Activated CD4-positive, alpha-beta T cell treated with anti-CD3 and anti-CD28 coated beads, Interleukin-2, amount 10 ng/mL, durations not matched to agents 24 days and 14 days (primary cell): ENCODE measurements at places on chromosomes 4 and X. TPM values are rescaled to one million over a fixed set of nuclear protein-coding genes. Genes with fewer than 3 reads are reported as not detected.

DNA sequence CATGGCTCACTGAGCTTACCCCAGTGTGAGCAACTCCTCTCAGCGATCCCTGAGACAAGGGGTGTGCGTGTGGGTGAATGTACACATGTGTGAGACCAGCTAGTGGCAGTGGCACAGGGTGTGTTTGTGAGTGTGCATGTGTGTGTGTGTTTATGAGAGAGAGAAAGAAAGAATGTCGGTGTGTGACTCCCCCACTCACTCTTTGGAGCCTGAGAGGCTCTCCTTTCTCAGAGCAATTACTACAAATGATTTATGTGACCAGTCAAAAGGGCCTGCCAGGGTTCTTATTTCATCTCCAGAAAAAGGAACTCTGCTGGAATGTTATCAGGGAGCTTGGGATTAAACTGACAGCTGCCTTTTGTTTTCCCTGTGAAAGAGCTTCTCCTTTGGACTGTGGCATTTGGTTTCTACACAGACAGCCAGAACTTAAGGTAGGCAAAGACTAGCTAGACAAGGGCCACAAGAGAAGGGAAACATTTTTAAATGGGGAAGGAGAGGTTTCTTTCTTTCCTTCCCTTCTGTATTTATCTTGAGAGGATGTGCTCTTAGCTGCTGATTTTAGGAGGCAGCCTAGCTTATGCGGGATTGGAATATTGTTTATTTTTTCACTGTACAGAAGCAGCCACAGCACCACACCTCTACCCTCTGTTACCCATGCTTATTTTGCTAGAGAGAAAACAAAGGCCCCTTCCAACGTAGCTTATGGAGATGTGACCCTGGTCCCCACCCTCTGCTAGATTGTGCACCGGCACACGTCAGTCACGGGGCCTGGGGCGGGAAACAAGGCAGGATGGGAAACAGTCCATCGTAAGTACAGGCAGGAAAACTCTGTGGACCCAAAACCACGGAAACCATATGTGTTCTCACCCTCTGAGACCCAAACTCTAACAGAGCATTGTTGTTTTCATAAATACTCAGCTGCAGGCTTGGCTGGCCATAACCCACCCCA, 143.5 kb downstream of the MGST2 start:
- H3K27me3 ChIP-seq, result peaks cover 7% of the 10 kb centered on the region
- H3K36me3 ChIP-seq, result no peaks in the 10 kb centered on the region
- H3K4me3 ChIP-seq, result no peak overlapping the region
- no peak overlapping the region for H3K27ac ChIP-seq
- H3K4me1 ChIP-seq, result no peaks in the 10 kb centered on the region
- no peak for DNase-seq

Gene TCEAL3
- total RNA-seq, result 0.37 and 0.59 TPM in 2 replicates

Gene PPP3CA
- total RNA-seq, result 6.3 and 7.1 TPM in 2 replicates

DNA sequence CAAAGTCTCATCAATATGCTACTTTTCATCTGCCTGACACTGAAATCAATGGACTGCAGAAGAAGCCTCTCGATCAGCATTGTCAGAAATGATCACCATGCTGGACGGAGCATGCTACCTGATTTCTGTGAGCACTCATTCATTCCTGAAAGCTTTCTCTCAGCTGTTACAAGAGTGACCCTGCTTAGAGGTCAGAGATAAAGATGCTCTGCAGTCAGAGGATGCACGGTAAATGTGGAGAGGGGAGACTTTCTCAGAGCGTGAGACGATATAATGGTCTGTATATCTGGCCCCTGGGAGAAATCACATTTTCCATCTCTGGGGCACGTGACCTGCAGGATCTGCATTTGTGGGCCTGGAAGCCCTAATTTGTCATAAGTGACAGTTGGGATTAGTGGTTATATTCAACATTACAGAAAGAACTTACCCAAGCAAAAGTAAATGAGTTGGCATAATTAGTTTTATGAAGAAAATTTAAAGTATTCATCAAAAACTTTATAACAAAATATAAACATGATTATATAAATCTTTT, 125.6 kb upstream of the TTC29 start:
- no peak overlapping the region for H3K4me3 ChIP-seq
- DNase-seq, result no peak
- no peak overlapping the region for H3K27ac ChIP-seq
- H3K36me3 ChIP-seq, result no peaks in the 10 kb centered on the region

DNA sequence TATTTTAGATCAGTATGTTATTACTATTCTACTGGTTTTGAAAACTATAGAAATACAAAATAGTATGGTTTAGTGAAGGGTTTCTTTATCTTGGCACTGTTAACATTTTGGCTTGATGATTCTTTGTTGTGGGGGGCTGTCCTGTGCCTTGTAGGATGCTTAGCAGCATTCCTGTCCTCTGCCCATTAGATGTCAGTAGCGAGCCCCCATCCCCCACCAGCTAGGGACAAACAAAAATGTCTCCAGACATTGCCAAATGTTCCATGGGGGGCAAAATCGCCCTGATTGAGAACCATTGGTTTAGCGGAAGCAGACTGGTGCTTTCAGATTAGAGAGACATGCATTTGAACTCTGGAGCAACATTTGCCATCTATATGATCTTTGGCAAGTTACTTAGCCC, 23.3 kb downstream of the SPARCL1 start:
- peaks cover 8% of the 10 kb centered on the region for H3K27me3 ChIP-seq
- H3K36me3 ChIP-seq, result no peaks in the 10 kb centered on the region
- no peak for DNase-seq
- H3K27ac ChIP-seq, result no peak overlapping the region
- no peak overlapping the region for H3K4me3 ChIP-seq

DNA sequence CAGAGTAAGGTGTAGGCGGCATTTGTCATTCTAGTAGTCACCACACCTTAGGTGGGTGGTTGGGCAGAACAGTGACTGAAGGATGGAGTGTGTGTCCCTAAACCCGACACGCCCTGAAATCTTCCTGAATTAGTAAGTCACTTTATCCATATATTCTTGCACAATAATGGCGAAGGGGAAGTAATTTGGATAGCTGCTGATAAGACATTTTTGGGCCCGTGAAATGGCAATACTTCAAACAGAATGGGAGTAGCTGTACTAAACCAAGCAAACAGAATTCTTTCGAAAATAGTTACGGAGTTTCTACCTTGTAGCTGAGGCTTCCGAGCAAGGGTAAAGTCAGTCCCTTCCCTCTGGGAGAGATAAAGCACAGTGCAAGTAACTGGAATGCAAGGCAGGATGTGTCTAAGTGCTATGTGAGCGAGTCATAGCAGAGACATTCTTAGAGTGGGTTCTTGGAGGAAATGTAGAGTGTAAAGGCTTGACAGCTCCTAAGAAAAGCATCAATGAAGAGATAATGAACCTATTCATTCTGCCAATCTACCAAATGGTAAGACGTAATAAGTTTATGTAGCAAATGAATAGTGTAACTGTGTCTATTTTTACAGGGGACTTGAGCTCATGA, 72.8 kb downstream of the CLCN5 start:
- DNase-seq, result no peak
- H3K27ac ChIP-seq, result no peak overlapping the region
- H3K36me3 ChIP-seq, result no peaks in the 10 kb centered on the region
- no peaks in the 10 kb centered on the region for H3K27me3 ChIP-seq

- no peaks in the 10 kb centered on the region for H3K36me3 ChIP-seq
- no peak overlapping the region for H3K4me3 ChIP-seq
- H3K27ac ChIP-seq, result no peak overlapping the region
- no peaks in the 10 kb centered on the region for H3K27me3 ChIP-seq
- DNase-seq, result no peak
Measured at GRCh38 chrX:148229801-148230303, 248.7 kb downstream of the FMR1NB start.

GRCh38 chr4:150079081-150079581, 886 bp downstream of the DCLK2 start:
- H3K27me3 ChIP-seq, result peaks cover 52% of the 10 kb centered on the region
- no peak overlapping the region for H3K27ac ChIP-seq
- H3K4me3 ChIP-seq, result peak overlapping the region; percentile 69
- no peaks in the 10 kb centered on the region for H3K36me3 ChIP-seq
- H3K4me1 ChIP-seq, result peaks cover 4% of the 10 kb centered on the region

- H3K27ac ChIP-seq, result no peak overlapping the region
- no peak for DNase-seq
- H3K36me3 ChIP-seq, result no peaks in the 10 kb centered on the region
- H3K4me1 ChIP-seq, result peaks cover 2% of the 10 kb centered on the region
Measured at GRCh38 chr4:155426953-155427352, 50.2 kb upstream of the MAP9 start.

GRCh38 chr4:145541346-145541745, 59.7 kb downstream of the SMAD1 start:
- no peak overlapping the region for H3K4me3 ChIP-seq
- H3K36me3 ChIP-seq, result no peaks in the 10 kb centered on the region
- DNase-seq, result no peak
- H3K4me1 ChIP-seq, result peaks cover 4% of the 10 kb centered on the region
- H3K27ac ChIP-seq, result no peak overlapping the region

DNA sequence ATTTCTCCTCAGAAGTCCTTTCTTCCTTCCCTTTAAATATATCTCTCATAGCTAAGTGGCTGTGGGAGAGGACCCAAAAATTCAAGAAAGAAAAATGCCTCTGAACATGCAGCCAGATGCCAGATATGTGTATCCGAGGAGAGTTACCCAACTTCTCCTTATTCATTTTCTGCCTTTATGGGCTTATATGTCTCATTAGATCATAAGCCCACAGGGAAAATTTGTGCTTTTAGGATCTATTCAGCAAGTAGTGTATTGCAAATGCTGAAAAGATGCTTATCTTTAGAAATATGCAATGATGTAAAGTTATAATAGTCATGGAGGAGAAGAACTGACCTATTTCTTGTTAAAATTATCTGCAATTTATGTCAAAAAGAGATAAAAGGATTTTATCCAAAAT, 371.8 kb upstream of the NOCT start:
- no peak overlapping the region for H3K4me3 ChIP-seq
- no peak for DNase-seq
- H3K27ac ChIP-seq, result no peak overlapping the region
- no peaks in the 10 kb centered on the region for H3K36me3 ChIP-seq
- H3K27me3 ChIP-seq, result no peaks in the 10 kb centered on the region
- H3K4me1 ChIP-seq, result no peaks in the 10 kb centered on the region

Gene IL1RAPL1
- not detected in 2 replicates for total RNA-seq

DNA sequence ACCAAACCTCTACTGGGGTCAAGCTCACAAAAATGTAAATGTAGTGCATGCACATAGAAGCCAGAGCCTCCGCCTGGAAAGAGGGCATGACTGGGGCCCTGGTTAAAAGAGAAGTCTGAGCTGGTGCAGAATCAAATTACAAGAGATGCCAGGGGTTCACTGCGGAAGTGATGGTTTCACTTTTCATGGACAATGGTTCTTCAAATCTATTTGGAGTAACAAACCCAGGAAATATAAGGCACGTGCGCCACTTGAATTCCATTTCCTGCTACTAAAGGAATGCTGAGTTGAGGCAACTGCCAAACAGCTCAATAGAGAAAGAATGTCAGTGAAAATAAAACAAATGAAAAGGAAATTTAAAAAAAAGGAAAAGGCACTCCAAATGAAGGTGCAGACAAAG, 79.8 kb downstream of the FUNDC1 start:
- H3K36me3 ChIP-seq, result no peaks in the 10 kb centered on the region
- no peaks in the 10 kb centered on the region for H3K27me3 ChIP-seq
- no peak overlapping the region for H3K4me3 ChIP-seq
- DNase-seq, result no peak
- no peak overlapping the region for H3K27ac ChIP-seq
- H3K4me1 ChIP-seq, result no peaks in the 10 kb centered on the region

DNA sequence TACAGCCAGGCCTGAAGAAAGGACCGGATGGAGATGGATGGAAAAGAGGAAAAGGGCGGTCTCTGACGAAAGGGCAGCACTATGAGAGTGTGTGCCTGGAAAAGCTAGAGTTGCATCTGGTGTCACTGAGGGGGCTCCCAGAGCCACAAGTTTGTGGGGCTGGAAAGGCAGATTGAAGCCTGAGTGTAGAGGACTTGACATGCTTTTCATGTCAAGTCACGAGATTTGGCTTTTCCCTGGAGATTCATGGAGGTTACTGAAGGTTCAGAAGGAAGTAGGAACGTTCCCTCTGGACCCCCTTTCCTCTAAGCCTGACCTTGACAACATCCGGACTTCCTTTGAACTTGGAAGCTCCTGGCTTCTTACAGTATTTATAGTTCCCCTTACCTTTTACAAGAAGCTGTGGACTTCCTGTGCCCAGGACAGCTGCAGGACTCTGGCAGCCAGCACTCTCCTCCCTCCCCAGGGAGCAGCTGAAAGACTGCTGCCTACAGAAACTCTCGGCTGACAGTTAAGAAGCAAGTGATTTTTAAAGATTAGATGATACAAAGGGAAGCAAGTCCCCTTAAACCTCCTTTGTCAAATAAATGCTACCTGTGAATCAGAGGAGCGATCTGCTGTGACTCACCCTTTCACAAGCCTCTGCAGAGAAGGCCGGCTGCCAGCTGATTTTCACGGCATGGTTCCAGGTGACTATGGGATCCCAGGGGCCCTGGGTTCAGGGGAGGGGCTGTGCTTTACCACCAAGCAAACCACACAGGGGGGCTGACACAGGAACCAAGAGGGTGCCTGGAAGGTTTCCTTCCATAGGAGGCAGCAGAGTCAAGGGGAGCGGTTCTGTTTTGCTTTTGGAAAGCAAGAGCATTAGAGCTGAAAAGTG, 72.9 kb upstream of the STIM2 start:
- H3K36me3 ChIP-seq, result peaks cover 1% of the 10 kb centered on the region
- H3K27ac ChIP-seq, result peak overlapping the region; percentile 20
- no peak overlapping the region for H3K4me3 ChIP-seq
- no peaks in the 10 kb centered on the region for H3K27me3 ChIP-seq
